Activated CD8-positive, alpha-beta memory T cell treated with anti-CD3 and anti-CD28 coated beads for 1 hour (primary cell): ENCODE measurements at places on chromosomes 7 and 10.
A peak's percentile ranks its signal among the peaks of the same experiment; 100 is the strongest.

DNA sequence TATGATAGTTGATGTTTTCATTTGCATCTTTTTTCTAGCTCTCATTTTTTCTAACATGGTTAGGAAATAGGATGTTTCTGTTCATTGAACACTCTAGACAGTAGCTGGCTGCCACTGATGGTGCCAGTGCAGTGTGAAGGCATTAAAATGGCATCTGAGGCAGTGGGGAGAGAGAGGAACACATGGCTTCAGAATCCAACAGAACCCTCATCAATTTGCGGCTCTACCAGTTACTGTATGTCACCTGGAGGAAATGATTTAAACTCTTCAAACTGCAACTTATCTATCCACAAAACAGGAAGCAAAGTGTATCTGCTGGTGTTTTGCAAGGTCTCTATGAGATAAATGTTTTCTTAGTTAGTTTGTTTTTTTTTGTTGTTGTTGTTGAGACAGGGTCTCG is 305.2 kb upstream of the PRKCQ start:
- DNase-seq = no peak

DNA sequence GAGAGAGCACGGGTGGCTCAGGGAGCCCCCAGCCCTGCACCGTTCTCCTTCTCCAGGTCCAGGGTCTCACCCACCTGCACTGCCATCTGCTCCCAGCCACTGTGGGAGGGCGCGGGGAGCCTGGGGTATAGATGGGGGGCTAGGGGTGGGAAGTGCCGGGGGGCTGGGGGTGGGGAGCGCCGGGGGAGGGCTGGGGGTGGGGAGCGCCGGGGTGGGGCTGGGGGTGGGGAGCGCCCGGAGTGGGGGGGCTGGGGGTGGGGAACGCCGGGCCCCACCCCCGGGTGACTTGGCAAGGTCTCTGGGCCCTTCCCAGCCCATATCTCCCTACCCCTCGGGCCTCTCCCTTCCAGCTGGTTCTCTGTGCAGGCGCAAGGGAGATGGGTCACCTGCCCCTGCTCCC is at the start of gene GRIFIN:
Gene GRIFIN, minus strand, starts transcription at position 101 of the 400 bp plus-strand sequence. Its CDS starts 15 bp downstream, at position 86.
- DNase-seq = no peak

- no peak for DNase-seq
Observed at GRCh38 chr7:152882576-152883310, 123.2 kb downstream of the ACTR3B start.

- no peak for DNase-seq
Observed at GRCh38 chr7:36188906-36189305, 35.9 kb downstream of the EEPD1 start.

GRCh38 chr10:107692072-107692471 is 527.6 kb upstream of the SORCS1 start:
- DNase-seq = no peak

GRCh38 chr7:42096681-42097561 is 140.1 kb downstream of the GLI3 start:
- no peak for DNase-seq

DNA sequence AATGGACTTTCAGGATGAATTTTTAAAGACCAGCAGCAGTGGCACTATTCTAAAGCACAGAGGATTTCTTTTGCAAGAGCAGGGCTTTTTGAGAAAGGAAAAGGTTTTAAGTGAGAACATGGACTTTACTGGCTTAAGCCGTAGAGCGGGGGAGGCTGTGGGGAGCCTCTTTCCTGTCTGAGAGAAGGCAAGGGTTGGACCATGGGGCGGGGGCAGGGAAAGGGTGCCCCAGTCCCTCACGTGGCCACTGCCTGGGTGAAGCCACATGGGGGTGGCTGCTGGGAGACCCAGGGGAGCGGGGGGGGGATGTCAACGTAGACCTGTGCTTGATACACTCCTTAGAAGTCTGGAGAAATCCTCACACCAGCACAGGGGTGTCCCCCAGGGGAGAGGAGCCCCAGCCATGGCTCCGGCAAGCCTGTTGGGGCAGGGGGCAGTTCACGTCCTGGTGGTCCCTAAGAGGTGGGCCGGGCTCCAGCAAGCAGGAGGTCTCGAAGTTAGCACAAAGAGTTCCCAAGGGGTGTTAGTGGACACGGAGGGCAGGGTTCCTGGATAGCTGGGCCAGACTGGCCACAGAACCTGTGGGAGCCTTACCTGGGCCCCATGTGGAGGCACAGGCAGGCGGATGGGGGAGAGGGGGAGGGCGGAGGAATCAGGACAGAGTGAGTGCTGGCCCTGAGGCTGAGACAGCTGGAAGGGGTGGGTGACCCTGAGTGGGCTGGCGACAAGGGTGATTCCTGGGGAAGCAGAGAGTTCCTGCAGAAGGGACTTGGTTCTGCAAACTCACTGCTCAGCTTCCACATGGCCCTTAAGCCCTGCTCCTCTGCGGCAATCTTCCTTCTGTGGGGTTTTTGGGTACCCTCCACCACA is 36.9 kb upstream of the ELFN1 start:
- no peak for DNase-seq

- no peak for DNase-seq
Observed at GRCh38 chr7:46283852-46284251, 362.8 kb upstream of the IGFBP3 start.

DNA sequence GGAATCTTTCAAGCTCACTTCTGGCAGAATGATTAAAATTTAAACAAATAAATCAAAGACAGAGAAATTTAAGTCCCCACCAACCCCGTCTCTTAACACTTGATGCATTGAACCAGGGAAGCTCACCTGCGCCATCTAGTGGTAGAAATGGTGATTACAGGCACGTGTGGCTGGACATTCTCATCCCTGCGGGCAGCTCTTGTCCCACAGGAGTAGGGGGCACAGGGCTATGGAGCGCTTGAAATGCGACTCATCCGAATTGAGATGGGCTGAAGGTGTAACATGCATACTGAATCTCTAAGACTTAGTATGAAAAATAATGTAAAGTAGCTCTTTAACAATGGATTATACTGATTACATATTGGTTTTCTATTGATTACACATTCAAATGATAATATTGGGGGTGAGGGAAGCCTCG is 24.8 kb upstream of the SLIT1 start:
- DNase-seq = peak; percentile 26

- no peak for DNase-seq
Observed at GRCh38 chr10:91146146-91146545, 74.3 kb upstream of the PCGF5 start.

GRCh38 chr10:69868821-69869220 is 67.1 kb downstream of the COL13A1 start:
- DNase-seq = no peak

DNA sequence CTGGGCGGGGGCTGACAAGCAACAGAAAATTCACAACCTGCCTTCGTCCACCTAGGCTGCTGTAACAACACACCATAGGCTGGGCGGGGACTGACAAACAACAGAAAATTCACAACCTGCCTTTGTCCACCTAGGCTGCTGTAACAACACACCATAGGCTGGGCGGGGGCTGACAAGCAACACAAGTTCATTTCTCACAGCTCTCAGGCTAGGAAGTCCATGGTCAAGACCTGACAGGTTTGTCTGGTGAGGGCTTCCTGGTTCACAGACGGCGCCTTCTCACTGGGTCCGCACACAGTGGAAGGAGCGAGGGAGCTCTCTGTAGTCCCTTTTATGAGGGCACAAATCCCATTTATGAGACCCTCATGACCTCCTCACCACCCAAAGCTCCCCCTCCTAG is 52.2 kb downstream of the DIP2C start:
- no peak for DNase-seq
